ENCODE measurements at places on chromosomes 5 and 9.

DNA sequence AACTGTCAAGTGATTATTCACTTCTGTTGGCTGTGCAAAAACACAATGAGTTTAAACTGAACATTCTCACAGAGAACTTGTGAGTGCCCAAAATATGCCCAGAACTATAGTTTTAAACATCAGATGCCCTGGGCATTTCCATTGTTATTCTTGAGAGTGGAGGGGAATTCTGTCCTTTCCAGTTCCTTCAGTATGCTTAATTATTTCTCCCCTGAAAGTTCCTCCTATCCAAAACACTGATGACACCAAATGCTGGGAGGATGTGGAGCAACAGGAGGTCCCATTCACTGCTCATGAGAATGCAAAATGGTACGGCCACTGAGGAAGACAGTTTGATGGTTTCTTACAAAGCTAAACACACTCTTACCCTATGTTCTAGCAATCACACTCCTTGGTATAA lies 55.5 kb downstream of the ROR2 start:
- no peak for DNase-seq

GRCh38 chr9:14395317-14396082 lies 81.6 kb upstream of the NFIB start:
- no peak for DNase-seq

GRCh38 chr5:88556406-88556805 lies 287.8 kb upstream of the TMEM161B start:
- no peak for DNase-seq

GRCh38 chr5:180353048-180353979 lies at the start of gene GFPT2:
Gene GFPT2, minus strand, starts transcription at chr5:180353336. Its CDS starts 119 bp downstream, at chr5:180353217.
- peak; percentile 59 for DNase-seq

DNA sequence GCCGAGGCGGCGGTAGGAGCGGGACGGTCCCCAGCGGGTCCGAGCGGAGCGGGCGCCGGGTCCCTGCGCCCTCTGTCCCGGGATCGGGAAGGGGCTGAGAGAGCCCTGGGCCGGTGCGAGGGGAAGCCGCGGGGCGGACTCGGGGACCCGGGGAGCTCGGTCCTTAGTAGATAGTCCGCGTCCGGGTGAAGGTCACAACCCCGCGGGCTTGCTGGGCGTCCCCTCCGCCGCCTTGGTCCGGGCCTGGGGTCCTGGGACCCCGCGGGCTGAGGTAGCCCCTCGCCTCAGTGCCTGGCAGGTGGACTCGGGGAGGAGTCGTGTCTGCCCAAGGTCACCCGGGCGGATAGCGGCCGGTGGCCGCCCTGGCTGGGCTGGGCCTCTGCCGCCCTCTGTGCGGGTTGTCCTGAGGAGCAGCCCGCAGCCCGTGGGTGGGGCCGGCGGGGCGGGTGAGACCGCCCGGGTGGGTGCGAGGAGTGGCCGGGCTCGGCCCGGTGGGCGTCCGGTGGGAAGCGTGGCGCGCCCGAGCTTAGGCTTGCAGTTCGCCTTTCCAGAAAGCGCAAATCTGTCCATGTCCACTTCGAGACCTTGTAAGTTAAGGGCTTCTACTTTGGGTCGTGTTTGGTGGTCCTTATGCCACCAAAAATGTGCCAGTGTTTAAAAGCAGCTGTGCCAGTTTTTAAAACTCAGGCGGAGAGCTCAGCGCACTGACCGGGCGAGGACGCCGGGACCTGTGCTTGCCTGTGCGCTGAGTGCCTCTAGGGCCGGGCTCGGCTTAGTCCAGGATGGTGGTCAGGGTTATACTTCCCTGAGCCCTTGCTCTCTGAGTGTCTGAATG lies 554 bp downstream of the SDHA start:
- no peak for DNase-seq

DNA sequence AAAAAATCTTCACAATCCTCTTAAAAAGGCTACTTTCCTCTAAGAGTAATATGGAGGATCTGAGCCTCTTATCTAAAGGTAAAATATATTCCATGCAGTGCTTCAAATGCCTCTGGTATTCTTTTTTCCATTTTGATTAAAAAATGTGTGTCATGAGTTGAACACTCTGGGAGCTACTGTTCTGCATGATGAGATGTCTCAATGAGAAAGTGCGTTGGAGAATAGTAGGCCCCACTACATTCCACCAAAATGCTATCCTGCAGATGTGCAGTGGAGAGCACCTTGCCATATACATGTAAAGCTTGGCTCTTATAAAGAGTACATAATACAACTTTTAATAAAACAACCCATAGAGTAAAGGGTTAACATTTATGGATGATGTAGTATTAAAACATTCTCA lies 26.3 kb downstream of the ALDH1A1 start:
- DNase-seq, result no peak

DNA sequence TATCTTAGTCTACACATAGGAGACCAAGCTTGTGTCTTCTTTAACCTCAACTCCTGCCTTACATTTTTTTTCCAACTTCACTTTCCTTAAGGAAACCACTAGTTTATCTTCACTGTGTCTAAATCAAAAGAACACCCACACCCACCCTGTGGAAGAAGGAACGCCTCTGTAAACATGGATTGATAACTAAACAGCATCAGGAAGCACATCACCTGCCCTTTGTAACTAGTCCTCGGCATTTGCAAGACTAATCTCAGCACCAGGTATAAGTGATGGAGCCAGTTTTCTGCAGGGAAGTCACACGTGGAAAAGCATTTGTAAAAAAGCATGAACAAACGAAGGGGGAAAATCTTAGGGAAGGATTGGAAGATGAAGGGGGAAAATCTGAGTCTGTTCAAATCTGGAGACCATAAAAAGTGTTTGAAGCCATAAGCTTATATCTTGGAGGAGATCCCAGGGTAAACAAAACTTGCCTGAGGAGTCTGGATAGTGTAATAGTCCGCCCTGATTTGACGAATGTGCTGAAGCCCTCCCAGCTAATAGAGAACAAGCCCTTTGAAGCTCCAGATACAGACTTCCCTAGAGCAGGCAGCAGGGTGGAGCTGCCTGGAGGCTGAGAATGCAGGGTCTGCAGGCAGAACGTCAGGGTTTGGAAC lies 117.3 kb upstream of the LHFPL2 start:
- no peak for DNase-seq

DNA sequence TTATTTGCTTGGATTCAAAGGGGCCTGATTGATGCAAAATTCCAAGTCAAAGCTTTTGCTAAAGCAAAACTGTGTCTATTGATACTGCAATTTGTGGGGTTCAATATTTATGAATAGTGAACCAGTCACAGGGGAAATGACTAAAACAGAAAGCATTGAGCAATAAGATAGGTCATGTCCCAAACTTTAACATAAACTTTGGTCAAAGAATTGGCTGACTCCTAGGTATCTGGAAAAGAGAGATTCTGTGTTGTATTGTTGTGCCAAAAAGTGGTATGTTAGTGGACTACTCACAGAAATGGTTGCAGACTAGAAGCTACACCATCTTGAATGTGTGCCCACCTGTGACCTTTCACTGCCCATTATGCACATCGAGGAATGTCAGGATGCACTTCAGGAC lies 585.5 kb upstream of the RGMB start:
- DNase-seq, result no peak

GRCh38 chr5:64968591-64969110 lies 199.9 kb downstream of the CWC27 start:
- DNase-seq, result no peak

- DNase-seq, result no peak
Observed at GRCh38 chr9:87734106-87734505, 8.2 kb downstream of the CTSL start.

GRCh38 chr5:14722923-14723322 lies 58.4 kb downstream of the OTULIN start:
- DNase-seq, result no peak

- no peak for DNase-seq
Observed at GRCh38 chr5:107919361-107919760, 248.6 kb upstream of the EFNA5 start.

- DNase-seq, result no peak
Observed at GRCh38 chr5:28164568-28164967, 1126.2 kb upstream of the CDH9 start.

DNA sequence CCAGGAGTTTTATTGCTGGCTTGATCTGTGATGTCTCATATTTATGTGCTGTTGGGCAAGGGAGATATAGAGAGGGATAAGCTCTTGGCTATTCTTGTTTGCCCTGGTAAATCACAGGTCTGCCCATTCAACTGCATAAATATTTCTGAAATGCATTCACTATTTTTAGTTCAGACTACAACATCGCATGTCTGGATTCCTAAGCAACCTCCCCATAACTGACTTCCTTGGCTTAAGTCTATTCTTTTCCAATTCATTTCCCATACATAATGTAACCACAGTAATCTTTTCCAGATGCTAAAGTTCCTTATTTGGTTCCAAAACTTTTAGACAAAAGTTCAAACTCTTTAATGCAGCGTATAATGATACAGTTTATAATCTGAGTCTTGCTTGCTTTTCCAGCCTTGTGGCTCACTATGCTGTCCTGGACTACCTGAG lies 321.4 kb upstream of the ACTBL2 start:
- no peak for DNase-seq

DNA sequence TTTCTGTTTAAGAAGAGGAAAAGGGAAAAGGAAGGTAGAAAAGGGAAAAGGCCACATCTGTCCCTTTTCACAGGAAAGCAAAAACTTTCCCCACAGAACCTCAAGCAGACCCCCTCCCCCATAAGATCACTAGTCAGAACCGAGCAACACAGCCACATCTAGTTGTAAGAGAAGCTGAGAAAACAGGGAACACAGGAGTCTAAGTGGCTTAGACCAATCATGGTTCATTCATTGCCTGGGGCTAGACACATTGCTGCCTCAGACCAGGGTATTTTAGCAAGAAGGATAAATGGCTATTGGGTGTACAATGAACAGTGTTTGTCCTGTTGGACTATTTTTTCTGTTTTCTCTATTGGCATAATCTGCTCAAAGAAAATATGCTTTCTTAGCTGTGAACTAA lies 98.0 kb downstream of the ARL15 start:
- DNase-seq, result no peak

- DNase-seq, result no peak
Observed at GRCh38 chr9:117678871-117679270, 25.3 kb upstream of the TLR4 start.

DNA sequence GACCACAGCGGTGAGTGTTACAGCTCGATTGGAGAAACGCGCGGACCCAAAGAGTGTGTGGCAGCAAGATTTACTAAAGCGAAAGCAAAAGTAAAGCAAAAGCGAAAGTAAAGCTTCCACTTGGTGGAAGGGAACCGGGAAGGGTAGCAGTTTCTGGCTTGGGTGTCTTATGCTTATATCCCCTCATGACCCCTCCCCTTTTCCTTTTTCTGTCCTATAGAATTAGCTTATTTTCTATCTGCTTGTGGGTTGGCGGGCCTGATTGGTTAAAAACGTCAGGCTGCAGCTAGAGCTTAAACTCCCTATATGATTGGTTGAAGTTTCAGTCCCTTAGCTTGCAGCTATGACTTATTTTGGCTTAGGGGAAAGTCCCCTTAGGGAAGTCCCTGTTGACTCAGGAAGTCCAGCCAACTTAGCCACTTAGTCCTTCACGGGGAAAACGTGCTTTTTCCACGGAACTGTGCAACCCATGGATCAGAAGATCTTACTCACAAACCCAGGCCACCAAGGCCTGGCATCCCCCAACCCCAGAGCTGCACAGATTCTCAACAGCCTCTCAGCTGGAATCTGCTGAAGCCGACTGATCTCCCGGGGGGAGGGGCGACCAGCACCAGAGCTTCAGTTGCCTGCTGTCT lies 114.2 kb upstream of the ADAMTS16 start:
- no peak for DNase-seq

- no peak for DNase-seq
Observed at GRCh38 chr5:170405817-170406216, 16.6 kb upstream of the KCNMB1 start.

DNA sequence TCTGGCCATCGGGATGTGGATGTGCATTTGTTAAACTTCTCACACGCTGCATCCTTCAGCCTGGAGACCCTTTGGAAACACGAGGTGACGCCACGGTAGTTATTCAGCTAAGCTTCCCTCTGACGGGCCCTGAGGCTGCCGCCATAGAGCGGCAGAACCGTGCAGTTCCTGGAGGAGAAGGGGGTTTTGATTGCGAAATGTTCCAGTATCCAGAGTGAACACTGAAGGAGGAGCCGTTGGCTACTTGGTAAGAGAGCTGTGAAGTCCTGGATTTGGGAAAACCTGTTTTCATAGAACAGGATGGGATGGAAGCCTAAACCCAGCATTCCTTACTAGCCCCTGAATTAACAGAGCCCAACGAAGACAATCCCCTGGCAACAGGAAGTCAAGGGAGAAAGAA lies 23.0 kb upstream of the EXOC3 start:
- DNase-seq, result no peak

DNA sequence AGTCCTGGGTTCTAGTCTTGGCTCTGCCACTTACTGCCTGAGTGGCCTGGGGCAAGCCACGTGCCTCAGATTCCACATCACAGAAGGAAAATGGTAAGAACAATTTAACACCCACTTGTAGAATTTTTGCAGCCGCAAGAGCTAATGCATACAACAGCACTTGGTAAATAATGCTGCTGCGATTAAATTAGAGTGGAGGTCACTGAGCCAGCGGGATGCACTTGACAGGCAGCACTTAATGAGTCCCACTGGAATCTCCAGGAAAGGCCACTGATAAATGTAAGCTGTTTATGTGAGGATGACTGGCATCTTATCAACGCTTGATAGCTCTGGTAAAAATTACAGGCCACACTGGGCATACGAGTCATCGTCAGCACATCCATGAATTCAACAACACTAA lies 59.4 kb upstream of the UBTD2 start:
- no peak for DNase-seq

DNA sequence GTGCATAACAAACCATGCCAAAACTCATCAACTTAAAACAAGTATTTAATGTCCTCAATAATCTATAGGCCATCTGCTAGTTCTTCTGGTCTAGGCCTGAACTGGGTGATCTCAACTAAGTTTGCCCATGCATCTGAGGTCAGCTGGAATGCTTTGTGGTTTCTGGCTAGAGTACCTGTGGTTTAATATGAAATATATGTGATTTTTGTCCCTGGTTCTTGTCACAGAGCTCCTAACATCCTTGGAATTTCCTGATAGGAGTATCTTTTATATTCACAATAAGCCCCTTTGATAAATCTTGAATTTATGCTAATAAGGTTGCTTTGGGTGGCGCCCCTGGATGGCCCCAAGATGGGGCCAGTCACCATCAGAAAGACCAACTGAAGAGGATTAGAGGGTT lies 535.9 kb downstream of the DNAH5 start:
- no peak for DNase-seq

DNA sequence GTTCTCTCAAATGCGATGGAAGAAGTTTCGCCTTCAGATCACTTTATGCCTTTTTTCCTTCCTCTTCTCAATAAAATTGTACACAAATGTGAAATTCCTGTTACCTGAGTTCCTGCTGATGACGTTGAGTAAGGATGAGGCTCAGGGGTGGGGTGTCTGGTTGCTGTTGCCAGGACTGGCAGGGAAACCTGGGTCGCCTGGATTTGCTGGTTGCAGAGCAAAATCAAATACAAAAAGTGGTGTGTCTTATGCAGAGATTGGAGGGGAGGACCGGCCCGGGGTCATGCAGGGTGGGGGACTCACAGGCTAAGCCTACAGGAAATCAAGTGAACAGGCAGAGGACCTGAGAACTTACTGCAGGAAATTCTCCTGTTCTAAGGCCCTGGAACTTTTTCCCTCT lies 39.2 kb downstream of the ANXA2R start:
- no peak for DNase-seq

GRCh38 chr9:75200892-75201470 lies 112.7 kb downstream of the OSTF1 start:
- DNase-seq, result no peak
